Non-pigmented ciliary epithelial cell (primary cell): ENCODE measurements at places on chromosomes 13 and 19.

GRCh38 chr13:30900436-30900835, 5.6 kb upstream of the MEDAG start:
- DNase-seq: no peak

GRCh38 chr19:7652061-7652641, 15.2 kb downstream of the STXBP2 start:
- no peak for DNase-seq

- no peak for DNase-seq
Measured at GRCh38 chr13:34944751-34945150, 2.7 kb downstream of the NBEA start.

GRCh38 chr13:33197541-33197971, 88.0 kb downstream of the STARD13 start:
- no peak for DNase-seq

DNA sequence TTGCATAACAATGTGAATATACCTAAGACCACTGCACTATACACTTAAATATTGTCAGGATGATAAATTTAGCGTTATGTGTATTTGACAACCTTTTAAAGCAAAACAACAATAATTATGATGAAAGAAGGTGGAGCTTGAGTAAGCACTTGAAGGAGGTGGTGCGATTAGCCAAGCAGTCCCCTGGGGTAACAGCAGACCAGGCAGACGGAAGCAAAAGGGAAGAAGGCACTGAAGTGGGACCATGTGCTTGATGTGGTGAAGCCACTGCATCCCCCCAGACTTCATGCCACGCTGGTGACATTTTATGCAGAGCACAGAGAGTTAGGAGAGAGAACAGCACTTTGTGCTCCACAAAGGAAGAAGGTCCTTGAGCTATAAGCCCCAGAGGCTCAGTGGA, 58.3 kb upstream of the ZNF507 start:
- DNase-seq: no peak

- DNase-seq: no peak
Measured at GRCh38 chr19:48455171-48455907, at the start of gene KCNJ14. Gene KCNJ14, plus strand, starts transcription at chr19:48455574. Its CDS starts 6,151 bp downstream, at chr19:48461725.

DNA sequence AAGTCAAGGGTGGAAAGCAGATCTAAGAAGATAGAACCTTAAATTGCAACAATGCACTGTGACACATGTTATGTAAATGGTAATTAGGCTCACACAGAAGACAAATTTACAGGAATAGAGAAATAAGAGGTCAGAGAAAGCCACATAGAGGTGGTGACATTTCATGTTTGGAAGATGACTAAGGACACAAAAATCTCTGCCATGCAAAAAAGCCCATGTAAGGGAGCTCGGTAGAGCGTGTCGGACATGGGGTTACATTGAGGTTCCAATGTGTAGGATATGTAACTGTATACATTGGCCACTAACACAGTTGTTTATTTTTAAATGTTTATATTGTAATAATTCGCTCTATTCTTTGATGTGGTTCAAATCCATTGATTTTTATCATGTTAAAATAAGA, 33.7 kb downstream of the SUGT1 start:
- DNase-seq: no peak

DNA sequence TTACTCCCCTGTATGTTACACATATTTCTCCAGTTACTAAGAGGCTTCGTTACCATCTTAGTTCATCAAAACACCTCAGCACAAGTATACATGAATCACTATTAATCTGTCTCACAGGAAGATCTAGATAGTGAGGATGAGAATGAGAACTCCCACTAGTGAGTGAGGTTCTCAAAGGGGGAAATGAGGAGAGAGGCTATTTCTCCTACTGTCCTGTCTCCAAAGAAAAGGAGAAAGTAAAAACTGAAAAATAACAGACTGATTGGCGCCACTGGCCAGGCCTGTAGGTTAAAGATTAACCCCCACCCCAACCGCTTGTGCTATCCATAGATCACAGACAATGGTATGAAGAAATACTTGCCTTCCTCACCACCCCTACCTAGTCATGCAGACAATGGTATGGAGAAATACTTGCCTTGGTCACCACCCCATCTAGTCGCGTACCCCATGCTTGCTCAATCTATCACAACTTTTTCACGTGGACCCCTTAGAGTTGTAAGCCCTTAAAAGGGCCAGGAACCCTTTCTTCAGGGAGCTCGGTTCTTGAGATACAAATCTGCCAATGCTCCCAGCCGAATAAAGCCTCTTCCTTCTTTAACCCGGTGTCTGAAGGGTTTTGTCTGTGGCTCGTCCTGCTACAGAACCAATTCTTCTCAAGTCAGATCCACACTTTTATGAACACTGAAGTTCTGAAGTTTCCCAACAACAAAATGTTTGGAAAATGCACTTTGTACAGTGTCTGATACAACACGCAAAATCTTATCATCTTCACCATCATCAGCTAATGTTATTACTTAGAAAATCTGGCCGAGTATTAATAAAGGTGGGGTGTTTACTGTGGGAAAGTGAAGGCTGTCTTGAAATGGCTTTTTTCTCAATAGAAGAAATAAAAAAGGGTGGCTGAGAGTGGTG, 598.1 kb downstream of the UQCRFS1 start:
- no peak for DNase-seq

DNA sequence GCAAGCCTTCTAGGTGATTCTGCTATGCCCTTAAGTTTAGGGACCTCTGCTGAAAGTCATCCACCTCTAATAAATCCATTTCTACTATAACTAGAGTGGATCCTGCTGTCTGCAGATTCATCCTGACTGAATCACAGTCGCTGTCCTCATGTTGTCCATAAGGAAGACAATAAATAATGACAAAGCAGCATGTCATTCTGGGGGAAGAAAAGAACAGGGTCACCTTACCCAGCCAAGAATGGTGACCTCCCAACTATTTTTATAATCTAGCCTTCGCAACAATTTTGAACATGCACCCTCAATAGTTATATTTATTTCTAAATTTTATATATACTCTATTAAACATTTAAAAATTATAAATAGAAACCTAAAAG, 45.0 kb upstream of the UBE2L5 start:
- DNase-seq: no peak

GRCh38 chr19:42122691-42123607, 9.3 kb downstream of the POU2F2 start:
- DNase-seq: no peak
